ENCODE measurements at places on chromosomes 13 and 19. TPM values are rescaled to one million over a fixed set of nuclear protein-coding genes. Genes with fewer than 3 reads are reported as not detected.

Gene WTIP
- total RNA-seq: 18.0 TPM

Gene NEK5
- total RNA-seq: 1.2 TPM

Gene NLRP9
- not detected for total RNA-seq

Gene ZNF497
- total RNA-seq: 0.51 TPM

Gene C13orf46
- 0.76 TPM for total RNA-seq

Gene BLOC1S3
- total RNA-seq: 5.9 TPM

Gene B3GNT3
- total RNA-seq: not detected

Gene CRB3
- not detected for total RNA-seq

Gene ZNF177
- total RNA-seq: 4.0 TPM

Gene PCID2
- 55.1 TPM for total RNA-seq

Gene DLEU7
- total RNA-seq: 0.14 TPM

Gene ACP7
- total RNA-seq: not detected

Gene GRIK5
- total RNA-seq: 13.8 TPM

Gene CERS4
- 20.9 TPM for total RNA-seq

Gene KLC3
- total RNA-seq: not detected

Gene ZNF559
- total RNA-seq: 21.7 TPM

Gene ICAM4
- 0.46 TPM for total RNA-seq

Gene ICAM5
- total RNA-seq: 1.6 TPM

Gene GJB6
- not detected for total RNA-seq

Gene SBK3
- total RNA-seq: 122 TPM

Gene CYP4F8
- not detected for total RNA-seq

Gene OR10H1
- total RNA-seq: not detected

Gene ZNF69
- total RNA-seq: 4.6 TPM

Gene TUBA3C
- total RNA-seq: not detected

Gene PRTN3
- not detected for total RNA-seq

Gene KANK2
- total RNA-seq: 315 TPM

Gene PGLYRP2
- not detected for total RNA-seq

Gene TMEM150B
- total RNA-seq: 2.4 TPM

Gene ZNF208
- total RNA-seq: 11.1 TPM

Gene ATP4B
- not detected for total RNA-seq

Gene IGFL2
- not detected for total RNA-seq

Measured in right cardiac atrium (tissue), 5 donors.